Fibroblast of skin of left biceps (primary cell): ENCODE measurements at places on chromosomes 2 and 18.

DNA sequence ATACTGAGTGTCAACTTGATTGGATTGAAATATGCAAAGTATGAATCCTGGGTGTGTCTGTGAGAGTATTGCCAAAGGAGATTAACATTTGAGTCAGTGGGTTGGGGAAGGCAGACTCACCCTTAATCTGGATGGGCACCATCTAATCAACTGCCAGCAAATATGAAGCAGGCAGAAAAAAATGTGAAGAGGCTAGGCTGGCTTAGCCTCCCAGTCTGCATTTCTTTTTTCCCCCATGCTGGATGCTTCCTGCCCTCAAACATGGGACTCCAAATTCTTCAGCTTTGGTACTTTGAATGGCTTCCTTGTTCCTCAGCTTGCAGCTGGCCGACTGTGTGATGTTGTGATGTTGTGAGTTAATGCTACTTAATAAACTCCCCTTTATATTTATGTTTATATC lies 577.4 kb downstream of the CPS1 start:
- no peak for DNase-seq

- no peak for DNase-seq
These were observed 2.2 kb downstream of the SIX3 start for GRCh38 chr2:44943693-44944101.

- DNase-seq: no peak
These were observed 116.9 kb upstream of the FHL2 start for GRCh38 chr2:105515581-105516415.

DNA sequence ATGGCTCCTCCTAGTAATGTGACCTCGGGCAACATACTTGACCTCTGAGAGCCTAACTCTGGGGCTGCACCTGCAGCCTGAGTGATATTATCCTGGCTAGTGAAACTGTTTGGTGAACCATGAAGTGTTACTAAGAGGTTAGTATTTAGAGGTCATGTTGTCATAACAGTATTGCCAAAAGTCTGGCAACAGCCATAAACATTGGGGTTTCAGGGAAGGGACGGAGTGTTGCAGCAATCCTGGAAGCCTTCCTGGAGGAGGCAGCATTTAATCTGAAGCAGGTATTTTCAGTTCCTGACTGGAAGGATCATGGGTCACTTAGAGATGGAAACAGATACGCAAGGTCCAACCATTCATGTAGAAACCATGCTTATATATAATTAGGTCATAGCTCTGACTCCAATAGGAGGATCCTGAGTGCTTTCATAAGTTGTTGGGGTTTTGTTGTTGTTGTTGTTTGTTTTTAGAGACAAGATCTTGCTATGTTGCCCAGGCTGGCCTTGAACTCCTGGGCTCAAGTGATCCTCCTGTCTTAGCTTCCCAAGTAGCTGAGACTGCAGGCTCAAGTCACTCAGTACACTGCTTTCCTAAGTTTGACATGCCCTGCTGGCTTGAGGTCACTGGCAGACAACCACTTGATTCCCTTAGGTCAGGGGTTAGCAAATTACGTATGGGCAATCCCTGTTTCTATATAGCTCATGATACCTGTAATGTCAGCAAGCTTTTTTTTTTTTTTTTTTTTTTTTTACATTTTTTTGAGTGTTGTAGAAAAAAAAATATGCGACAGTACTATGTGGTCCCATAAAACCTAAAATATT lies 21.5 kb downstream of the GPR39 start:
- DNase-seq: no peak

DNA sequence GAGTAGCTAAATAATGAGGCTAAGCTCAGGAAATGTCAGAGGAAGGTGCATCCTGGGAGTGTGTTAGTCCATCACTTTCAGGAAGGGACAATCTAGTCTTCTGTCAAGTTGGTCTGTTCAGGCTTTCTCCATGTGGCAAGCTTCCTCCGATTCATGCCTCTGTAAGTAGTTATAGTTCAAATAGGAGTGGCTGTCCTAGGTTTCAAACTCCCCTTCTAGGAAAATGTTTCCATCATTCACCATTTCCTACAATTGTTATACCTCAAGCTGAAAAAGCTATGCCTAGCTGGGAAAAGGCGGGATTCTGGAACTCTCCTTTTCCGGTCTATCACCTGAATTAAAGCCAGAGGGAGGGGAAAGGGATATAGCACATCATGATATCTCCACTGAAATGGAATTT lies 287.7 kb upstream of the ZSWIM2 start:
- DNase-seq: no peak

DNA sequence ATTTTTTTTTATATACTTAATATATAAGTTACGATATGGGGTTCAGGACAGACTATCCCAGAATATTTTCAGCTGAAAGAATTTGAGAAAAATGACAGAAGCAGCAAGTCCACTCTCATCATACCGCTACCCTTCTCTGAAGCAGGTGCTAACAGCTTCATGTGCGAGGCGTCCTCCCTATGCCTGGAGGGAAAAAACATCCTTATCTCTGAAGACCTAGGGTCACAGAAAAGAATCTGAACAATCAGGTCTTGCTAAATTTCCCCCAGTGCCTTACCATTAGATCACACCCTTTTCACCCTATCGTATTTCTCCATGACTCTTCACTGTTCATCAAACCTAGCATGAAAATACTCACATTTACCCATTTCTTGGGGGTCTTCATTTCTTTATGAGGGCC lies 51.9 kb upstream of the CREB1 start:
- no peak for DNase-seq

DNA sequence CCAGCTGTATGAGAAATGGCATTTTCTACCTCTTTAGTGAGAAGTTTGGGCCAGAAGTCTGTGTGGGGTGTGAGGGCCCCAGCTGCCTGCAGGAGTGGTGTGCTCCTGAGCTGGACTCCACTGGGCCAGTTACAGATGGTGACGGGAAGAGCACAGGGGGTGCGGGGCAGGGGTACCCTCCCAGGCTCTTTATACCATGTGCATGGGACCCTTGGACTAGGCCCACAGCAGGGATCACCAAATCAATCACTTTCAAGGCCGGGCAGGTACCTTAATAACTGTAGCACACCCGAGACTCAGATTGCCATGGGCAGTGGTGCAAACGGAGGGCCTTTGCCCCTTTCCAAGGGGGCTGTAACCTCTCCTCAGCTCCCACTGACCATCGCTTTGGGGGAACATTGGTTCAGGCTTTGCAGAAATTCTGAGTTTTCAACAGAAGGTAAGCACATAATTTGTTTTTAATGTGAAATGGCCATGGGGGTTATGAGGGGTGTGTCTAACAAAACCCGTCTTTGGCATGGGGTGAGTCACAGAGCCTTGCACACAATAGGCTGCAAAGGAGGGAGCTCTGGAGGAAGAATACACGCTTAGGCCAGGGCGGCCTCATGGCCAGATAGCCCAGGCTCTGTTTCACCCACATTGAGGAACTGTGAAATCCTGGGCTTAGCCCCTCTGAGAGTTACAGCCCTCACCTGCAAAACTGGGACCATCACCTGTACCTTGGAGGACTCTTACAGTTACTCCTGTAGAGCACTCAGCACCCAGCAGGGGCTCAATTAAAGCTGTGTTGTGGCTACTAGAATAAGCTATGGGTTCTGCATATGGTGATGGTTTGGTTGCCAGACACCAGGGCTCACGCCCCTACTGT lies 141.0 kb upstream of the BCL2L11 start:
- DNase-seq: no peak

DNA sequence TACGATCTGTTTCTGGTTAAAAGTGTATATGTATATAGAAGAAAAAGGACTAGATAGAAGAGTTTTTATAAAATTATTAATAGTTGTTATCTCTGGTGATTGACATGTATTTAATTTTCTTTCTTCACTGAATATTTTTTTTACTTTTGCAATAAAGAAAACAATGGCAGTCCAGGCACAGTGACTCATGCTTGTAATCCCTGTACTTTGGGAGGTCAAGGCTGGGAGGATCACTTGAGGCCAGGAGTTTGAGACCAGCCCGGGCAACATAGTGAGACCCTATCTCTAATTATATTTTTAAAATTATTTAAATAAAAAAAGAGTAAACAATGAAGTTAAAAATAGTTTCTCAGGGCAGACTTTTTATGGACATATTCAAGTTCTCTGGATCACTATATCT lies 114.7 kb downstream of the FAM117B start:
- DNase-seq: no peak

GRCh38 chr2:14234911-14235310 lies 397.6 kb upstream of the LRATD1 start:
- no peak for DNase-seq

DNA sequence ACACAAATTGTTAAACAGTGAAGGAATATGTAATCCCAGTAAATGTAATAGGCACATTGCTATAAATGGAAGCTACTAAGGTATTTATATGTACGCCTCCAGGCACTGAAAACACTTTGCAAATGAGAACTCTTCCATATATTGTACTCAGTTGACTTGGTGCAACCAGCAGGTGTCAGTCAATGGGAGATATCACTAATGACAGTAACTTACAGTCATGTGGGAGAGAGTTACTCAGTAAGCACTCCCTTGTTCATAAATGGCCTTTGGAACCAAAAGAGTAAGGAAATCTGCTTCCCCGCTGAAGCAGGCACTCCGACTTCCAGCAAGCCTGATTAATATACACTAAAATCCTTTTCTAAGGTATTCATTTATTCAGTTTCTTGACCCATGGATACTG lies 5.9 kb downstream of the MDH1 start:
- no peak for DNase-seq

- no peak for DNase-seq
These were observed 762.2 kb upstream of the CNTNAP5 start for GRCh38 chr2:123262856-123263255.

DNA sequence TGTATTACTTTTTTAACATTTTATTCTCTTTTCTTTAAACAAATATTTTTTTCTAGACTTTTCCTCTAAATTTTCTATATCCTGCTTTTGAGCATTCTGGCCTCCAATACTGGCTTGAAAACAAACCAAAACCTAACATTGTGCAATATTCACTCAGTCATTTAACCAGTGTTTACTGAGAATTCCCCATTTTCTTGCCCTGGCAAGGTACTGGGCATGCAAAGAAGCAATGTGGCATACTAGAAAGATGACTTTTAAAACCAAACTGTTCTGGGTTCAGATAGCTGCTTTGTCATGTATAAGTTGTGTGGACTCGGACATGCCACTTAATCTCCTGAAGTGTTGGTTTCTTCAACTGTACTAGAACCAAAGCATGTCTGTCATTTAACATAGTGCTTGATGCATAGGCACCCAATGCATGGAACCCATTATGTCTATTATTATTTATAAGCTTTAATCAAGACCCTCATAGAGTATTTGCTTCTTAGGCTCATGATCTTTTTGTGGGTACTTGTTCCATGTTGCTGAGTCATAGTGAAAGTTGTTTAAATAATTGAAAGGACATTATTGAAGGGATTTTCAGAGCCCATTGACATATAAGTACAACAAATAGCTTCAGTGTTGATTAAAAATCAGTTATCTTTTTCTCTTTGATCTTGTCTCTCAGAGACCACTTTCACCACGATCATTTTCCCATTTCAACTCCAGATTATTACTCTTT lies 185.4 kb upstream of the OSR1 start:
- no peak for DNase-seq

- peak; percentile 41 for DNase-seq
These were observed 24.7 kb upstream of the AGAP1 start for GRCh38 chr2:235468978-235469655.

GRCh38 chr2:192194265-192194865 lies 368 bp downstream of the TMEFF2 start:
- no peak for DNase-seq

DNA sequence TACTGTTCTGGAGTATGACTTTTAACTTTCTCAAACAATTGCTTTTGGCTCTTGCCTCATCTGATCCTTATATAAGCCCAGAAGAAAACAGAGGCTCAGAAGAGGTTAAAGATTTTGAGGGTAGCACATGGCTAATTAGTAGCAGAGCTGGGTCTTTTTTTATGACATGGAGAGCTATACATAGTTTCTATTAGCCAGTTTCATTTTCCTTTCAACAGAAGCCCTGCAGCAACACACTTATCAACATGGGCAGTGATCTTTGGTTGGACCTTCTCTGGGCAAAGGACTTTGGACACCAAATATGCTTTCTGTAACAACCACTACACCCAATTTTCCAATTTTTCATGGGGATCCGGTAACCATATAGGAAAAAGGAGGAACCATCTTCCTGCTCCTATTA lies 64.9 kb downstream of the NCKAP5 start:
- DNase-seq: no peak

DNA sequence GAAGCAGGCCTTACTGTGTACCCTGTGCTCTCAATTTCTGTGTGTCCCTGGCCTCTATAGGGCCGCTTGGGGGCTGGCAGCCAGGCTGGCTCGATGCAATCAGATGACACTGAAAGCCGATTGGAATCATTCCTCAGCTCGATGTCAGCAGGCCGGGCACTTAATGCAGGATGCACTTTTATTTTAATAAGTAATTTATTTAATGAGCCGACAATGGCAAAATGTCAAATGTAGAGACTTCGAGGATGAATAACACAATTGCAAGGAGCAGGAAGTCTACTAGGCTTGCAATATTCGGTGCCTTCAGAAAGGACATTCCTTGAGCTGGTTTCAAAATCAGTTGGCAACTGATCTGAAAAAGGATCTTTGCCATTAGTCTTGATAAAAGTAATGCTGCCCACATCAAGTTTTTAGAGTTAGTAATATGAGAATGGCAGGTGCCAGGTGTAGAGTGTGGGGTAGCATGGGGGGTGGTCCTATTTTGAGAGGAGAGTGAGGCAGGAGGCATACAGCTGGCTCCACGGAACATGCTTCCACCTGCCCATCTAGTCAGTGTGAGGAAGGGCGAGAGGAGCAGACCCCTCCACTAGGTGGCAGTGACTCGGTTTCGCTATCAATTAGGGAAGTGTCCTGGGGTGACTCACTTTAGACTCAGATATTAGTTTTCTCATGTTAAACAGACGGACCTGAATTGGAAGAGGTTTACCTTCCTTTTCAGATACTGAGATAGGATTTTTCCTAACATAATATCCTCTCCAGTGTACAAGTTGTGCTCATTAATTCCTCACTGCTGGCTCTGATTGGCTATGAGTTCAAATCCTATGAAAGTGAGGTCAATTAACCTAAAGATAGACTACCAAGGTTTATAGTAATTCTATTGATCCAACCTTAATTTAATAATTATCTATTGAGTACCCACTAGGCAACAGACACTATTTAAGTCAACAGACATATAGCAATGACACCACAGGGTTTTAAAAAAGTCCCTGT lies 80.9 kb downstream of the NABP1 start:
- DNase-seq: no peak

DNA sequence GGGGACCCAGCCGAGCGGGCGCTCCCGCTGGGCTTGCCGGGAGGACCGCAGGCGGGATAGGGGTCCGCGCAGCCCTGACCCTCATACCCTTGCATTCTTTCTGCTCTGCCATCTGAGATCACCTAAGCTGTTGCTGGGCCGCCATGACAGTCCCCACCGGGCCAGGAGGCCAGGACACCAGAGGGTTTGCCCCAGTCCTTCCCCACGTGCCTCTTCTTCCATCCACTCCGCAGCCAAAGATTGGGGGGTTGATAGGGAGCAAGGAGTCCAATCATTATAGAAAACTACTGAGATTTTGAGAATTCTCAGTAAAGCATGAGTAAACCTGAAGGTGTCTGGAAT lies 453 bp upstream of the GRB14 start:
- DNase-seq: no peak

- DNase-seq: no peak
These were observed 10.6 kb downstream of the TRABD2A start for GRCh38 chr2:84870306-84870705.

GRCh38 chr2:75055142-75055819 lies 96.8 kb downstream of the POLE4 start:
- no peak for DNase-seq
